ENCODE measurements at places on chromosomes 2 and 18.
A peak's percentile ranks its signal among the peaks of the same experiment; 100 is the strongest.

GRCh38 chr2:234951664-234952269 is at the start of gene SH3BP4:
TSS of gene SH3BP4 (plus strand) at chr2:234952017. CDS start at chr2:235035003, 82,986 bp downstream.
- peak; percentile 84 for DNase-seq

DNA sequence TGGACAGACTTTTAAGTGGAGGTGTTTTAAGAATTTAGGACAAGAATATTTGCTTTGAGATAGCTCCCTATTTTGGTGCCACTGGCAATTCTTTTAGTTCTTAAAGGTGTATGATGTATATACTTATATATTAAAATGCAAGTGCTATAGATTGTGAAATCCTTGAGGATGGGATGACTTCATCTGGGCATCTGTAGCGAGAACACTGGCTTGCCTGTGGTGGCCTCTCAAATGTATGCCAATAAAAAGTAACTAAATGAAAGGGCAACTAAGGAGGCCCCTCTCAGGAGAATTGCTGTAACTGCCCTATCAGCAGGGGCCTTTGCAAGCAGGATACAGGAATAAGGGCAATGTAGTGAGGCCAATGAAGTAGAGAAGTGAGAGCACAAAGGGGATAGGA is 2.6 kb upstream of the THUMPD2 start:
- DNase-seq, result no peak

- DNase-seq, result no peak
Measured at GRCh38 chr2:19356545-19357401, 1.6 kb downstream of the OSR1 start.

- DNase-seq, result no peak
Measured at GRCh38 chr2:96596596-96596995, 41.5 kb downstream of the KANSL3 start.

- DNase-seq, result no peak
Measured at GRCh38 chr2:224407241-224407701, 5.4 kb upstream of the FAM124B start.

DNA sequence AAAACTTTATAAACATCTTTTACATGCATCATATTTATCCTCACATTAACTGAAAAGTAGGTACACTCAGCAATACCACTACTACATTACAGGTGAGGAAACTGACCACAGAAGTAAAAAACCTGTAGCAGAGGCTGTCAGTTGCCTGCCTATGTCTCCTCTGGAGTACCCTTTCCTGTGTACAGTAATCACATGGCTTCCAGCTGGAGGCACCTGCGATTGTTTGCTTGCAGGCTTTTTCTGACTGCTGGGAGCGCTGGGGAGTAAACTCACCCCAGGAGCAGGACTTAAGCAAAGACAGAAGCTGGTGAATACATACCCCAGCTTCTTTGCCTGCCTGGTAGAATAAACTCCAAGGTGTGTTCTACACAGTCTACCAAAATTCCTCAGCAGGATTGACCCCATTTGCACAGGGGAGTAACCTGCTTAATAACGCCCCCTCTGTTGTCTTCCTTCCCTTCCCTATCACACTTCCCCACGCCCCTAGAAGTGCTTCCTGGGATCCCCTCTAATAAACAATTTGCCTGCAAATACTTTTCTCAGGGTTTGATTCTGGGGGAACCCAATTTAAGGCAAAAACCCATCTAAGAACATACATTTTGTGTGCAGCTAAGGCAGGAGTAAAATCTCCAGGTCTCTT is 138.9 kb downstream of the PTH2R start:
- DNase-seq, result no peak

GRCh38 chr2:175111200-175111657 is 56.8 kb downstream of the ATF2 start:
- DNase-seq, result no peak

DNA sequence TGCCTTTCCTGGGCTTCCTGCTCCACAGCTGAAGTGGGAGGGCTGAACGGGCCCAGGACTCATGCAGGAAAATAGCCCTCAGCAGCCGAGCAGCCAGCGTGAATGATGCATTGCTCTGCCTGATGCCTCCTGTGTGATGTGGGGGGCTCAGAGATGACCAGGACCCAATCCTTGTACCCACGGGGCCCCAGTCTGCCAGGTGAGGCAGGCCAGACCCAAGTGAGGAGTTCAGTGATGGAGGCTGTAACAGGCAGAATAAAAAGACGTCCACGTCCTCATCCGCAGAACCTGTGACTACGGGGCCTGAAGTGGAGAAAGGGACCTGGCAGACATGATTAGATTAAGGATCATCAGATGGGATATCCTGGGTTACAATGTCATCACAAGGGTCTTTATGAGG is 194.9 kb upstream of the HDAC4 start:
- DNase-seq, result no peak

DNA sequence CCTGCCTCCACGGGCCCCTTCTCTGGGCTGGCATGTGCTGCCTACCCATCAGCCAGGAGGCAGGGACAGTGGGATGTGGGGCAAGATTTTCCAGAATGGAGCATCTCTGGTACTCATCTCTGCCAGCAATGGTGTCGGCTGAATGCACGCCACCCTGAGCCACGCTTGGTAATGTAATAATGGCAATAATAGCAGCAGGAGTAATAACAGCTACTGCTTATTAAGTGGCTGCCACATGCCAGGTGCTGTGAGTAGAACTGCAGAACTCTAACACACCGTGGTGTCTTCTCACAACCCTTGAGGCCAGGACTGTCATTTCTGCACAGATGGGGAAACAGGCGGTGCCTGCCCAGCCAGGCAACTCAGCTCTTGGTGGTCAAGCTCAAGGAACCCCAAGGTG is 113.6 kb downstream of the CELF4 start:
- no peak for DNase-seq

- no peak for DNase-seq
Measured at GRCh38 chr2:217741381-217741955, 261.3 kb downstream of the TNS1 start.

GRCh38 chr2:20231159-20231558 is 6.2 kb upstream of the SDC1 start:
- no peak for DNase-seq

DNA sequence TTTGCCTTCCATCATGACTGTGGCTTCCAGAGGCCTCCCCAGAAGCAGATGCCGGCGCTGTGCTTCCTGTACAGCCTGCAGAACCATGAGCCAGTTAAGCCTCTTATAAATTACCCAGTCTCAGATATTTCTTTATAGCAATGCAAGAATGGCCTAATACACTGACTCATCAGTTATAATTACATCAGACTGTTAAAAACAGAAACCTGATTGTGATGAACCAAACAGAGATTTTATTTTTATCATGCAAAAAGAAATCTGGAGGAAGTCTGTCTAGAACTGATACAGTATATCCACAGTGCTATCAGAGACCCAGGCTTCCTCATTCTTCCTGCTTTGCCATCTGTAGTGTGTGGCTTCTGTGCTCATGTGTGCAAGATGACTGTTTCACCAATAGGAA is 93.4 kb upstream of the MEX3C start:
- no peak for DNase-seq

- no peak for DNase-seq
Measured at GRCh38 chr2:239677453-239678185, 276.8 kb upstream of the HDAC4 start.

DNA sequence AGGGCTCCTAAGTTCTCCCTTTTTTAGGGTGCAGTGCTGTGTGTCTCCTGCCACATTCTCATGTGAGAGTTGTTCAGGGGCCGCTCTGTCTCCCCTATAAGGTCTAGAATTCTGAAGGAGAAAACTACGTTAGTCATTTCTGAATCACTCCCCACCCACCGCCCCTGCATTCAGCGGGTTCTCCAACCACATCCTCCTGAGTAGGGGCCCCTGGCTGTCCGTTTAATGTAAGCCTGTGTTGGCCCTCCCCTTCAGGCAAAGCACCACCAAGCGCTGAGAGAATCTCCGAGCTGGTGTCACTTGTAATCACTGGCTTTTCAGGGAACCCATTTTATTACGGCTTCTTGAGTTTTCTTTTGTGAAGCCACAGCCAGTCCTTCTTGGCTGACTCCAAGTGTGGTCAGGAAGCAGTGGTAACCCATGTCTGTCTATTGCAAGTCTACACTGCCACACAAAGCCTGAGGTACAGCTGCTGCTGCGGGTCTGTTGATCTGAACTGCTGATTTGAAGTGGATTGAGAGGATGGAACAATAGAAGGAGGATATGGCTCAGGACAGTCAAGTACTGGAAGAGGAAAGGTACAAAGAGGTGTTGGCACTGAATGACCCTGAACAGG is 16.9 kb downstream of the LCT start:
- DNase-seq, result no peak

GRCh38 chr2:138121666-138122661 is 157.7 kb downstream of the HNMT start:
- no peak for DNase-seq

GRCh38 chr18:78525366-78526111 is 454.1 kb upstream of the SALL3 start:
- no peak for DNase-seq

GRCh38 chr2:101818531-101819451 is 121.3 kb downstream of the MAP4K4 start:
- DNase-seq, result no peak

GRCh38 chr18:70190529-70190928 is 15.0 kb downstream of the RTTN start:
- DNase-seq, result no peak

GRCh38 chr2:120358734-120359465 is 13.0 kb downstream of the INHBB start:
- no peak for DNase-seq

DNA sequence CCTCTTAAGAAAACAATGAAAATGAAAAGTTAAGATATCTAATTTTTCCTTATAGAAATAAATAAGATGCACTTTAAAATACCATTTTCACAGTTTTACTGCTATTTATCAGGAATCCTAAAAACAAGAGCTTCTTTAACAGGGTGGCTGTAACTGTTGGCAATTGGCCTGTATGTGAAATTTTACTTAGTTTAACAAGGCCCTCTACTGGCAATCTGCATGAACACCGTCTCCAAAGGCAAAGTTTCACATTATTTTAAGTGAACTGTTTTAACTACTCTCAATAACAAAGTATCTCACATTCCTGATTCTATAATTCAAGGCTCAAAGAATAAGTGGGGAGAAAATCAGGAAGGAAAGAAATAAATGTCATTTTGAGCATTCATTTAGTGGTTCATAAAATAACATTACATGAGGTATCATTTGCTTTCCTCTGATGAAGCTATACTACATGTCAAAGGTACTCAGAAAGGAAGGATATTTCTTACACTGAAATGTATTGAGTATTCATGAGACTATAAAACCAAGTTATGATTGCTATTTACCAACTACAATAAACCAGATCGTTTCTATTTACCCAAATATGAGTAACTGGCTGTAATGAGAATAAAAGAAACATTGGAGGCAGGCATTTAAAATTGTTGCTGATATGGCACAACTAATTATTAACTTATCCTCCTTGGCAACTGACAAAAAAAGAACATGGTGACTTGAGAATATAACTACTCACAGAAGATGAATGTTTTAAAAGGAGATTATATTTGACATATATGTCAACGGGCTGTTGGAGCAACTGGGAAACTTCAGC is 7.0 kb downstream of the NCKAP5 start:
- DNase-seq, result no peak

GRCh38 chr2:207260021-207260420 is 94.3 kb upstream of the KLF7 start:
- DNase-seq, result no peak

GRCh38 chr2:102073168-102073724 is 69.3 kb upstream of the IL1R1 start:
- no peak for DNase-seq

DNA sequence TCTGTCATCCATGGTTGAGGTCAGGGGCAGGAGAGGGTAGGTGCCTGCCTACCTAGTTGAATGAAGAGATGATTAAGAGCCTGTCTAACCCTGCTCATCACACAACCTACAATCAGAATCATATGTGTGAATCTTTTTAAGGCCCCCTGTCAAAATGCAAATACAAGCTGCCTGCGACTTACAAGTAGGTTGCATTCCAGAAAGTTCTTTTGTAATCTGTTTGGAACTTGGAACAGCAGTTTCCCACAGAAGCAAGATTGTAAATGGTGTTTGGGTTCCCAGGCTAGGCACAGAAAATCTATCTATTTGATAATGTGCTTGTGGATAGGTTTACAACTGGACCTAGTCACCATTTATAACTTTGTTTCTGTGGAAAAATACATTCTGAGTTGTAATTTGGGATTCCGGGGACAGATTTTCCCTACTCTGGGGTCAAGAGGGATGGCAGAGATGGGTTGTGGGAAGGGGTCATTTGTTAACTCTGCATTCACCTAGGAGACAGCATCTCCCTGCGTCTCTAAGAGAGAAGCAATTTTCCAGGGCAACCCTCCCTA is 4.4 kb downstream of the LIPG start:
- DNase-seq, result no peak

GRCh38 chr18:13910501-13910900 is 4.8 kb downstream of the MC2R start:
- DNase-seq, result no peak

DNA sequence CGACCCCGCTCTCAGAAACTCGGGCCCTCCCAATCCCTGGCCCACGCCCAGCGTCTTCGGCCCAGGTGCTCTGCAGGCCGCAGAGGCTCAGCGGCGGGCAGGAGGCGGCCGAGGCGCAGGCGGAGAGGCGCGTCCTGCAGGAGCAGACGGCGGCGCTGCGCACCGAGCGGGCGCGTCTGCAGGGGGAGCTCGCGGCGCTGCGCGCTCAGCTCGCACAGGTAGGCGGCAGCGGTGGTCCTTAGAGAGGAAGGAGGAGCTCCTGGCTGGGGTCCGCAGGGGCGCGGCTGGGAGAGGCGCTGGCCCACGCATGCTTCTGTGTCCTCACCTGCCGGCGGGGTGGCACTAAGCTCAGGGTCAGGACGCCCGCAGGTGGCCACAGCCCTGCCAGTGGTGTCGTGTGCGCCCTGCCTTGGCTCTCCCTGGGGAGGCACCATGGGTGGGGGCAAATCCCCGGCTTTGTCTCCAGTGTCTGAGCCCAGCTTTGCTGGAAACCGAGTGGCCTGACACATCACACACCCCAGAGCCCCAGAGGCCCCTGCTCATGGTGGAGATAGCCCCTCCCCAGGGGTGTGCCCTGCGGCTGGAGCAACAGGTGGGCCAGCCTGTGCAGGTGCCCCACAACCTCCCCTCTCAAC is 14.9 kb upstream of the SNED1 start:
- no peak for DNase-seq

DNA sequence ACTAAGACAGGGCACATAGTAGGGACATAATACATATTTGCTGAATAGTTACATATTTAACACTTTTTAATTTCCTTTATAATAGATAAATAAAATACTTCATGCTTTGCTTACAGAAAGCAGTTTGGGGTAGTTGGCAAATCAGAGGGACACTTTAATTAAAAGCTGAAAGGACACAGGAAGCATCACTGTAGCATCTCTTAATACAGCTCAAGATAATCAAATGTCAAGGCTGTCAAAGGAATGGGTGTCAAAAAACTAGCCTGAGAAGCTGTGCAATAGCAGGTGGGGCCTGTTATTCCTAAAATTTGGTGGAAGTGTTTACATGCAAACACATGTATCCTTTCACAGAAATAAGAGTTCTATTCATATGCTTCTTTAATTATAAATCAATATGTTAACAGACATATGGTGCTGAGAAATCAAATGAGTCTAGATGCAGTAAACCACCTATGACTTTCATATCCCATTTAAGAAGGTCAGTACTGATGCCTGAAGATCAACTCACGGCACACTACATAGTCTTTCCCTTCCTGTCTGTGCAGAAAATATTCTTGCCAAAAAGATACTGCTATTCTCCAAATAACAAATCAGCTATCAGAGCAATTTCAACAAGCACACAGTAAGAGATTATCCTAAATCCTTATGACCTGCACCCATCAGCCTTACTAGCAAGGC is 174.6 kb downstream of the STK39 start:
- DNase-seq, result no peak

- no peak for DNase-seq
Measured at GRCh38 chr2:39660612-39661236, 5.0 kb upstream of the TMEM178A start.
